ENCODE measurements at places on chromosomes 7 and 10.

DNA sequence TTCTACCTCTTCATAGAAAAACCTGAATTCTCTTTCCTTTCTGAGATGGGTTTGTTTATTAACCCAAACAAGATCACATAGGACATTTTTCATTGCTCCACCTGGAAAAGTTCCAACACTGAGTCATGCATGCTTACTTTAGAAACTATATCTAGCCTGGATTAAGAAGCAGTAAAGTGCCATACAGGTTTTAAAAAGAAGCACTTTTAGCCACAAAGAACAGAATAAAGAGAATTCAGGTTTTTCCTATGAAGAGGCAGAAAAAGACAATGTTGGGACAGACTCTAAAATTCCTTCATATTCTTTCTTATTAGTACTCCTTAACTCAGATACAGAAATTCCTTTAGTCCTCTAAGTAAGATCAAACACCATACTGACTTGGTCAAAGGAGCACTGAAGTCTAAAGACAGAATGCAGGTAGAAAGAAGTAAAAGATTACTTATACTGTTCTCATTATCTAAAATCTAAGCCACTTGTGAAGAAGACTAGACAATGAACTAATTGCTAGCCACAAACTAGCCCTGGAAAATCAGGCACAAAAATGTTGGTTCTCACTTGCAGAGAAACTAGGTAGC lies 241.3 kb downstream of the ANK3 start:
- DNase-seq = no peak

DNA sequence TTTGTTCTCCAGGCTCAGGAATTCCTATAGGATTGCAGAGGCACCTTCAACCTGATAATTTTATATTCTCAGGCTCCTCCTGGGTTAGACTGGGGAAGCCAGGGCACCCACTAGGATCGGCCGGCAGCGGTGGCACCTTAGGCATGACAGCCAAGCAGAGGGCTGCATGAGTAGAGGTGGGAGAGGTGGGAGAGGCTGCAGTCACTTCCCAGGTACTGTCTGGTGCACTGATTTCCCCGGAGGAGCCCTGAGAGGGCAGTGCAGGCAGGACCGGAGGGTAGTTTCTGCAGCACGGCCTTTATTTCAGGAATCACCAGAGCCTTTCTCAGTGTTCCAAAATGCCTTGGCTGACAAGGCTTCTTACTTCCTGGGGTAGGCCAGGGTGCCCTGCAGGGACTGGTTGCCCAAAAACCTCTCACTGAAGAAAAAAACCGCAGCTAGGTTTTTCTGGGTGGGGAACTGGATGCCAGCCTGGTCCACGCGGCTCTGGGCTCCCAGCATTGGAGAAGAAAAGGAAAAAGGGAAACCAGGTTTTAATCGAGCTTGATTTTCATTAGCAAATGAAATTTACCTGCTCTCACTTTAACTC lies 3.6 kb upstream of the HOXA13 start:
- no peak for DNase-seq

DNA sequence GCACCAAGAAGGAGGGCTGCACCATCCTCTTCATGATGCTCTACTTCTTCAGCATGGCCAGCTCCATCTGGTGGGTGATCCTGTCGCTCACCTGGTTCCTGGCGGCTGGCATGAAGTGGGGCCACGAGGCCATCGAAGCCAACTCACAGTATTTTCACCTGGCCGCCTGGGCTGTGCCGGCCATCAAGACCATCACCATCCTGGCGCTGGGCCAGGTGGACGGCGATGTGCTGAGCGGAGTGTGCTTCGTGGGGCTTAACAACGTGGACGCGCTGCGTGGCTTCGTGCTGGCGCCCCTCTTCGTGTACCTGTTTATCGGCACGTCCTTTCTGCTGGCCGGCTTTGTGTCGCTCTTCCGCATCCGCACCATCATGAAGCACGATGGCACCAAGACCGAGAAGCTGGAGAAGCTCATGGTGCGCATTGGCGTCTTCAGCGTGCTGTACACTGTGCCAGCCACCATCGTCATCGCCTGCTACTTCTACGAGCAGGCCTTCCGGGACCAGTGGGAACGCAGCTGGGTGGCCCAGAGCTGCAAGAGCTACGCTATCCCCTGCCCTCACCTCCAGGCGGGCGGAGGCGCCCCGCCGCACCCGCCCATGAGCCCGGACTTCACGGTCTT lies 1.9 kb downstream of the FZD1 start:
- DNase-seq = no peak

DNA sequence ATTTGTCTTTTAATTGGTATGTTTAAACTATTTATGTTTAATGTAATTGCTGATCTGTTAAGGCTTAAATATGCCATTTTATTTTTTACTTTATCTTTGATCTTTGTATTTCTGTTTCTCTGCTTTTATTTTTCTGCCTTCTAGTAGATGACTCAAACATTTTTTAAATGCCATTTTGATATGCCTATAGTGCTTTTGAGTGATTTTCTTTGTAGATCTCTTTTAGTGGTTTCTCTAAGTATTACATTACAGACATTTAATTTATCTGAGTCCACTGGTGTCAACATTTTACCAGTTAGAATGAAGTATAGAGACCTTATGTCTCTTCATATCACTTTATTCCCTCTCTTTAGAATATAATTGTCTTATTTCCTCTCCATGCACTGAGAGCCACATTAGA lies 32.7 kb downstream of the IL6 start:
- DNase-seq = no peak

DNA sequence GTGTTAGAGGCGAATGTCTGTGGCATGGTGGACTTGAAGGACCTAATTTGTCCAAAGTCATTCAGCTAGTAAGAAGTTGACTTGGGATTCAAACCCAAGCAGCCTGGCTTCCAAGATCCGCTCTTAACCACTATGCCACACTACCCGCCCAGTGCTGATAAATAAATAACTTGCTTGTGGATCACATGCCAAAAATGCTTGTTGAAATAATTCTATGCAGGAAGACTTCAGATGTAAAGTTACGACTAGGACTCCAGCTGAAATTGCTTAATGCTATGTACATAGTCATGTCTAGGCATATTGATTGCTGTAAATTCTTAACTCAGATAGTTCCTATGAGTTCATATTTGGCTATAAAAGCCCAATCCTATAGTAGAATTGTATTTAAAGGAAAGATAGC lies 76.0 kb downstream of the PLXDC2 start:
- DNase-seq = no peak

DNA sequence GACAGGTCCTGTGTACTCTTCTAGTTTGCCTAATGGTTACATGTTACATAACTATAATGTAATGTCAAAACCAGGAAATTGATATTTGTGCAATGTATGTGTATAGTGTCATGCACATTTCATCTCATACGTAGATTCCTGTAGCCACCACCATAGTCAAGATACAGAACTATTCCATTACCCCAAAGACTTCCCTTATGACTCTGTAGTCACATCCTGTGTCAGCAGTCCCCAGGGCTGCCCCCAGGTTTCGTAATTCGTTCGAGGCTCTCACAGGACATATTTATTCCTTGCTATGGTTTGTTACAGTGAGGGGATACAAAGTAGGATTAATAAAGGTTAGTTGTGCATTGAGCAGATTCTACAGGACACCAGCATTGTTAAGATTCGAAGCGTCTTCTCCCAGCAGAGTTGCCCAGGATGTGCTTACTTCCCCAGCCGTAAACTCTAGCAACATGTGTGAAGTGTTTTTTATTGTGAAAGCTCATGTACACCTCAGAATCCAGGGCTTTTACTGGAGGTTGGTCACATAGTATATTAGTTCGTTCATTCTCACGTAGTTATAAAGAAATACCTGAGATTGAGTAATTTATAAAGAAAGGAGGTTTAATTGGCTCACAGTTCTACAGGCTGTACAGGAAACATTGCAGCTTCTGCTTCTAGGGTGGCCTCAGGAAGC lies 18.6 kb downstream of the RABGEF1 start:
- DNase-seq = no peak

GRCh38 chr10:15719899-15720634 lies at the start of gene ITGA8:
Gene ITGA8, minus strand, starts transcription at chr10:15719922. Its CDS starts 151 bp downstream, at chr10:15719771.
- no peak for DNase-seq

DNA sequence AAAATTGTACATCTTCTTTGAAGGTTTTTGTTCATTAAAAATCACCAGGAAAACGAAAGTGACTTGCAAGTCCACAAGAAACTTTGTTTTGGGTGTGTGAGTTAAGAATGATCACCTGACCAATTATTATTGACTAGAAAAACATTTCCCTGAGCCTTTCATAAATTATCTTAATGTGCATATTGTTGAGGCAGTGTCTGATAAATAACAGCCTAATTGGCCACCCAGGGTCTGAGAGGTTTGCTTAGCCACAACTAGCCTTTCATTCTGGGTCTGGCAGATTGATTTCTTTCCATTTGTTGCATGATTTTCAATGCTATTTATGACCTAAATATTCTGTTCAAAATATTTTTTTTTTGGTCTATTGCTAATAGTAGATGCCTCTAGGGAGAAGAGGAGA lies 152.8 kb downstream of the AUTS2 start:
- DNase-seq = no peak

- DNase-seq = no peak
Observed at GRCh38 chr7:43700646-43701499, 28.4 kb downstream of the COA1 start.

DNA sequence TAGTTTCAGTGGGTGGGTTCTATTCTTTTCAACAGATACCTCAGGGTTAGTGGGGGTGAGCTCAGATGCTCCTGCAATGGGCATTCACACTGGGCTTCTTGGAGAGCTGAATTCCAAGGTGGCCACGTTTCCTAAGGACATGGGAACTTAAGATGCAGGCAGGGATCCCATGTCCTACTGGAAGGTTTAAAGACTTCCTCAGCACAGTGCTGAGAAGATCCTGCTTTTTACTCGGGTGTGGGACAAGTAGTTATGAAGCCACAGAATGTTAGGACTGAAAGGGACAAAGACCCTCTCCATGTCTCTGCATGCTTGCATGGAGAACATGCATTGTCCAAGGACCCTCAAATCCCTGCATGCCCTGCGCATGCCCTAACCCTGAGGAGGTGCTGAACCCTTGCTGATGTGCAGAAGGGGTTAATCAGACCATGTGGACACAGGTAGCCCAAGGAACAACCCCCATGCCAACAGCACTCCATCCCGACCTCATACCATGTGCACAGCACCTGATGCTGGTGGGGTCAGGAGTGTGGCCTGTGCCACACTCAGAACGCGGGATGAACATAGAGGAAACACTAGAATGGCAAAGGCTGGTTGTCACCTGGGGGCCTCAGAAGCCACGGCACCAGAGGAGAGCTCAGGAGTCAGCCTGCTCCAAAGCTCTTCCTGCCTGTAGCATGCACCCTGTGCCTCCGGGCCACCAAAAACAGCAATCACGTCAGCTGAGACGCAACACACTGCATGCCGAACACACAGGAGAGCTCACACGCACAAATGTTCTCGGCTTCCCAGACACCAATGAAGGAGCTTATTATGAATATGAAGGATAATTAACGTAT lies 15.2 kb downstream of the IL2RA start:
- DNase-seq = no peak

GRCh38 chr7:41702635-41703371 lies at the start of gene INHBA:
Gene INHBA, minus strand, starts transcription at chr7:41703090. Its CDS starts 2,716 bp downstream, at chr7:41700374.
- DNase-seq = no peak

DNA sequence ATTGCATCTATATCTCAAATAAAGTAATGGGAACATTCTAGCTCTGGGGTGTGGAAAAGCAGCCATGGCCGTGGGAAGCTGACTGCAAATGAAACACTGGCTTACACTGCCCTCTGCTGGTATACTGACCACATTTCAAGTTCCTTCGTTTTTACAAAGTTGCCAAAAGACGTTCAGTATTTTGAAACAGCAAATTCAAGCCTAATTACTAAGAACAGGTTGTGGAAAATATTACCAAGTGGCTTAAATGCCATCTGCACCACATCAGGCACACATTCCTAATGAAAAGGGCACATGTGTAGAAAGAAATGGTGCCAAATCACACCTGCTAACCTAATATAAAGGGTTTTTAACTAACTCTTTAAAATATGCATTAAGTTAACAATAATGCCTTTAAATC lies 83.9 kb downstream of the JAZF1 start:
- DNase-seq = peak; percentile 15

DNA sequence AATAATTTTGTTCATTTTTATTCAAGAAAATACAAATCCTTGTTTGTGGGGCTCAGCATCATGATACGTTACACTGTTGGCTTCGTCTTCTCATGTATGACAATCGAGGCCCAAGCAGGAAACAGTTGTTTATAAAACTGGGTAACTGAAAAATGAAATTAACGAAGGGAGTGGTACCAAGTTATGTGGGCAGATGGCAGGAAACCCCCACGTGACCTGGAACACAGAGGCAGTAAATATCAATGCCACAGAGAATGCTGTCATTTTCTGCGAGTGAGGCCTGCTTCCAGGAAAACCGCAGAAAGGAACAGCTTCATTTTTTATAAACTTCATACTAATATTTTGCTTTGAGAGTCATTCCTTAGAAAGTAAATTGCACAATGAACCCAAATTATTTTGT lies 201.0 kb upstream of the ADARB2 start:
- DNase-seq = peak; percentile 23

GRCh38 chr7:27661811-27662489 lies 733 bp downstream of the HIBADH start:
- DNase-seq = no peak

DNA sequence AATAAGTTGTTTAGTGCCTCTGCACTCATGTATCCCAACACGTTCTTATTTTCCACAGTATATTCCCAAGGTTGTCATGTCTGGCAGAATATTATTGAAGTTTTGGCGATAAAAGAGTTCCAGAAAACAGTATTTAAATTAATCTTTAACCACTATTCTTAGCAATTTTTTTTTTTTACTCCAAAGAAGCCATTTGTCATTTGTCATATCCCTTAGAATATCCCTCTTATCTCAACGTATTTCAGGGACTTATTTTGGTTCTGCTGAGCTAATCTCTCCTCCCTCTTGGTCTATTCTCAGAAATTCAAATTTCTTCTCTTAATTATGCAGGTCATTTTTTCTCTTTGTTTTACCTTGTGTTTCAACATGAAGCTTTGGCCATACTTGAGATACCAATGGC lies 643.4 kb downstream of the ANKRD7 start:
- DNase-seq = no peak

Data from stimulated activated CD8-positive, alpha-beta memory T cell treated with anti-CD3 and anti-CD28 coated beads, Interleukin-7, amount 100 ng/mL, for 1 hour (primary cell).